Stimulated activated CD8-positive, alpha-beta memory T cell treated with anti-CD3 and anti-CD28 coated beads, Interleukin-4, amount 100 ng/mL, for 4 hours (primary cell): ENCODE measurements at places on chromosomes 2 and 18.

- DNase-seq = no peak
Measured at GRCh38 chr2:70472221-70472890, 81.3 kb downstream of the TGFA start.

DNA sequence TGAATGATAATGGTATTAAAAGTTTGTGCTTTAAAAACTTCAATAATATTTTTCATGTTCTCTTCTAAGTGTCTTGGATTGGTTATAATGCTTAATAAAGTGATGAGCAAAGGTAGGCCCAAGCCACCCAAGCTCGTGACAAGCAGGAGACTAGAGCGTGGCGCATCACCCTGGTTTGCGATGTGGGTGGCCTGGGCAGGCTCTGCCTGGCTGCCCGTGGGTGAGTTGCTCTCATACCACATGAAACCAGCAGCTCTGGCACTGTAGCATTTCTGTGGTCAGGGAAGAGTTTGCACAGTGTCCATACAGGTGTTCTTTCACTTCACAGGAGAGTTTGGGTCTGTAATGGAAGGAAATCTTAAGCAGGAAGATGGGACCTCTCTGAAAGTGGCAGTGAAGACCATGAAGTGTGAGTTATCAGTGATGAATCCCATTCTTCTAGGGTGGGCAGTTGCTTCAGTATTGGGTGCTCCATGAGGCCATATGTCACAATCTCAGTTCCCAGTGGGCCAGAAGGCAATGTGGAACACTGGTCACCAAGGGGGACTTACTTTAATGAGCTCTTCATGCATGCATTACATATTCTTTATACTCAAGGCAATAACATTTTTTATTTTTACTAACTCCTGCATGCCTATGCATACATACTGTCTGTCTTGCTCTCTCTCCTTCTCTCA lies 51.4 kb upstream of the TMEM87B start:
- DNase-seq = no peak

GRCh38 chr2:238287737-238288649 lies at the start of gene PER2:
Gene PER2, minus strand, starts transcription at chr2:238288610. Its CDS starts 10,674 bp downstream, at chr2:238277936.
- no peak for DNase-seq

- no peak for DNase-seq
Measured at GRCh38 chr18:42860011-42860410, 255.5 kb downstream of the RIT2 start.

GRCh38 chr2:223832241-223832903 lies 5.0 kb downstream of the AP1S3 start:
- no peak for DNase-seq

GRCh38 chr2:24993406-24994145 lies 21.8 kb upstream of the DNAJC27 start:
- DNase-seq = no peak

DNA sequence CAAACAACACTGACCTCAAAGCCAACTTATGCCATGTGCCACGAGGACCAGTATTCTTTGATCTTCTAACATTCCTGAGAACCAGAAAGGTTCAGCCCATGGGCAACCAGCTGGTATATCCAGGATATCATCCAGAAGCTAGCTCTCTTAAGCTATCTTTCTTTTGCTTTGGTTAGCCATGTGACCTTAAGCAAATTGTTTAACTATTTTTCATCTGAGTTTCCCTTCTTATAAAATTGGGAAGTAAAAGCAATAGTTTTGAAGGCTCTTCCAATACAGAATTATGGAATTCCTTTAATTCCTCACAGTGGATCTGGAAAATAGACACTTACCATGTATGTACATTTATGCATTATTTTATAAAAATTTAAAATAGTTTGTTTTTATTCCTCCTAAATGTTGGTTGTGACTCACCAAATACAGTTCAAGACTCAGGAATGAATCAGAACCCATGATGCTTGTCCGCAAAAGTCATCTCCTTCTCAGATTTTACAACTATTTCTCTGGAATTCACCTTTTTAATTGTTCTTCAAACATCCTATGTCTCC lies 435.7 kb downstream of the ZEB2 start:
- DNase-seq = no peak

DNA sequence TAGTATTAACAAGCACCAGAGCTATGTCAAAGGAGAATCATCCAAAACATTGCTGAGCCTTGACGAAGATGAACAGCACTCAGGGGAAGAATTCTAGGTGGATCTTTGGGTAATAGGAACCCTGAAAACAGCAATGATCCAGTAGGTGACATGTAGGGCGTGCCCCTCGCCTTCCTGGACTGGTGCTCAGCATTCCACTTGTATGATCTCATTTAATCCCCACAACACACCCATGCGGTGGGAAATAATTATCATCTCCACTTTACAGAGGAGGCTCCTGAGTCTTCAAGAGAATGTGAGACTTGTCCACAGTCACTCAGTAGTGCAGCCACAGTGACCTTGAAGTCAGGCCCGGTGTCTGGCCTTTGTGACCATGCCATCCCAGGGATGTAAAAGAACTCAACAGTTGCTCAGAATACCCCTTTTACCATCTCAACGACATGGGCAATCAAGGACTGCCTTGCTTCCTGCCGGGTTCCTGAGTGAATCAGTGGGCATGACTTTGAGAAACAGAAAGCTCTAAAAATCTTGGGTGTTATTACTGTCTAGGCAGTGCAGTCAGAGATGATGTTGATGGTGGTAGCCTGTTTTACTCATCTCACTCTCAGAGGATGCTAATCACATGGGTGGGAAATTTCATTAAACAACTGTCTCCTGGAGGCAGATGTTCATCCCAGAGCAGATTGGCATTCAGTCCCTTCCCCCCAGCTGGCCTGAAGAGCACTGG lies 161.6 kb downstream of the BCL11A start:
- no peak for DNase-seq

- no peak for DNase-seq
Measured at GRCh38 chr2:232333361-232334135, 45.0 kb upstream of the ALPP start.

DNA sequence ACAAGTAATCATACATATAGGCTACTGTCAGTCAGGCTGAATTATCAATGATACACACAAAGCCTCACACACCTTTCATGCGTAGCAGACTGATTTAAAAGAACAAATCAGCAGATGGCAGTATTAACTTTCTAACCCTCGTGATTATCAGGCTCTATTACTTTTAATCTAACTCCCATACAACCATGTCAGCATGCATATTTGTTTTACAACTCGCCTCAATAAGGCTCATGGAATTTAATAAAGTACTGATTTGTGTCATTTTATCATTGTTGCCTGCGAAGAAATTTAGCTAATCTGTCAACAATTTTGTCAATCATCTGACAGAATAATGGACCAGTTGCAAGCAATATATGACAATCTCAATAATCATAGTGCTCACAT lies 82.8 kb downstream of the SLC25A12 start:
- no peak for DNase-seq

GRCh38 chr18:25737710-25738311 lies 352.6 kb downstream of the SS18 start:
- DNase-seq = no peak
